Kidney (tissue), 22 donors: ENCODE measurements at places on chromosomes 6 and 20. TPM values are rescaled to one million over a fixed set of nuclear protein-coding genes. Genes with fewer than 3 reads are reported as not detected.
A peak's percentile ranks its signal among the peaks of the same experiment; 100 is the strongest.

The SLC25A27 gene
- 19.1 TPM for polyA plus RNA-seq

GRCh38 chr20:58890518-58891085 lies 38.1 kb downstream of the GNAS start:
- peak; percentile 91 for DNase-seq

The TMC2 gene
- not detected for polyA plus RNA-seq

- DNase-seq: no peak
Observed at GRCh38 chr6:164531736-164532135, 777.7 kb downstream of the C6orf118 start.

DNA sequence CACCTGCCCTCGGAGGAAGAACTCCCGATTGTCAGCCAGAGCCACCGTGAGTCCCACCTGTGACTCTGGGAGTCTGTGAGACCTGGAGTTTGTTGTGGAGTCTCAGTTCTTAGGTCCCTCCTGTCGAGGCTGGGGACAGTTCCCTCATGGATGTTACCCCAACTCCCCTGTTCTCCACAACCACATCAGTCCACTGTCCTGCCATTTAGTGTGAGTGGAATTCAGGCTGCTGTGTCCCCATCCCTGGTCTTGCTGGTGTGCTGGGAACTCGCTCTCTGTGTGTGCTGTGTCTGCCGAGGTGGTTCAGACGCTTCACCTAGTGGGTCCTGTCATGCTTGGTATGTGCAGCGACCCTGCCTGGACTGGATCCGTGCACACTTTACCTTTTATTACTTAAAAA lies 163.2 kb downstream of the DTNBP1 start:
- DNase-seq: no peak

GRCh38 chr20:37845241-37845681 lies 57.7 kb upstream of the VSTM2L start:
- no peak for DNase-seq

GRCh38 chr20:62835931-62836861 lies 19.3 kb downstream of the COL9A3 start:
- peak; percentile 73 for DNase-seq

- no peak for DNase-seq
Observed at GRCh38 chr20:21270806-21271205, 32.3 kb upstream of the XRN2 start.

- DNase-seq: no peak
Observed at GRCh38 chr6:119273272-119274196, 76.0 kb downstream of the MAN1A1 start.

The MAD2L1BP gene
- polyA plus RNA-seq: 31.0 TPM

The HLA-DPB1 gene
- polyA plus RNA-seq: 141 TPM

GRCh38 chr6:609905-610304 lies 47.0 kb downstream of the HUS1B start:
- no peak for DNase-seq

DNA sequence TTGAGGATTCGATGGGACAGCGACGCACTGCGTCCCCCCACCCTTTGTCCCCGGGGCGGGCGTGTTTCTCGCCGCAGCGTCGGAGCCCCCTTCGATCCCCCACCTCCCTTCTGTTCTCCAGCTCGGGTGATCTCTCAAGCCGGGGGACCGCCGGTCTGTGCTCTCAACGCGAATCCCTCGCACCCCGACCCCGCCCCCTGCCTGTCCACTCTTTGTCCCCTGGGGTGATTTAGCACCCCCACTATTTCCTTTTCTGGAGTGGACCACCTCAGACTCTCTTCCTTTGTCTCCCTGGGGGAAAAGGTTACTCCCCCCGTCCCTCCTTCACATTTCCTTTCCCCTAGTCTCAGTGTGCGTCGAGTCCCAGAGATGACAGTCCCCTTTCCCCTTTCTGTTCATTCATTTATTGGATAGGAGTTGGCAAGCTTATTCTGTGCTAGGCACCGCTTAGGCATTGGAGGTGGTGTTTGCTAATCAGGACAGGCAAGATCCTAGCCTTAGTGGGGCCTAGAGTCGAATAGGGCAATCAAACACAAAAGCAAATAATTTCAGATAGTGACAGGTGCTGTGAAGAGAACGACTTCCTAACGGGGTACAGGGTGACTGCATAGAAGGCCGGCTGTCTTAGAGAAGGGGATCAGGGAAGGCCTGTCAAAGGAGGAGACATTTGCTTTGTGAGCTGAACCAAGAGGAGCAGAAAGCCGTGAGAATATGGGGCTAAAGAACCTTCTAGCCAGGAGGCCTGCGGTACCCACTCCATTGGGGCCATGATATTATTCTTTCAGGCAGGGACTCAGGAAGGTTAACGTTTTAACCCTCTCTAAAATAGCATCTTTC lies 741 bp downstream of the PTPN1 start:
- DNase-seq: peak; percentile 76

- DNase-seq: no peak
Observed at GRCh38 chr20:20802328-20802727, 89.9 kb upstream of the RALGAPA2 start.

GRCh38 chr6:73308712-73309534 lies 45.2 kb downstream of the DPPA5 start:
- DNase-seq: no peak

The CNR1 gene
- 0.17 TPM for polyA plus RNA-seq

DNA sequence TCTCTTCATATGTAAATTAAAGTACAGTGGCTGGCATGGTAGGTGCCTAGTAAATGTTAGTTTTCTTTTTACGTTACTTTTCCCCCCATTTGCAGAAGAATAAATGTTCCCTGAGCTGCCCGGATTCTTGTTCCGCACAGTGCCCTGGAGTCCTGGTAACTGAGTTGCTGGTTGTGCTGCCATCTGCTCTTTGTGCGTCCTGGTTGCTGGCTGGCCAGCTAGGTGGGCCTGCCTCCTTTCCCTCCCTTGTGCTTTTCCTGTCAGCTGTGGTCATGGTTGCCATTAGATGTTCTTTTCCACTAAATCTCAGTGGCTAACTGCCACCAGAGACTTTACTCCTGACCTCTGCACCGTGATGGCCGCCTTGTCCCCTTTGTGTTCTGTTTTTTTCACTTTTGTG lies 28.6 kb downstream of the CEP43 start:
- DNase-seq: no peak

GRCh38 chr6:106381881-106382280 lies 21.4 kb downstream of the CRYBG1 start:
- no peak for DNase-seq

DNA sequence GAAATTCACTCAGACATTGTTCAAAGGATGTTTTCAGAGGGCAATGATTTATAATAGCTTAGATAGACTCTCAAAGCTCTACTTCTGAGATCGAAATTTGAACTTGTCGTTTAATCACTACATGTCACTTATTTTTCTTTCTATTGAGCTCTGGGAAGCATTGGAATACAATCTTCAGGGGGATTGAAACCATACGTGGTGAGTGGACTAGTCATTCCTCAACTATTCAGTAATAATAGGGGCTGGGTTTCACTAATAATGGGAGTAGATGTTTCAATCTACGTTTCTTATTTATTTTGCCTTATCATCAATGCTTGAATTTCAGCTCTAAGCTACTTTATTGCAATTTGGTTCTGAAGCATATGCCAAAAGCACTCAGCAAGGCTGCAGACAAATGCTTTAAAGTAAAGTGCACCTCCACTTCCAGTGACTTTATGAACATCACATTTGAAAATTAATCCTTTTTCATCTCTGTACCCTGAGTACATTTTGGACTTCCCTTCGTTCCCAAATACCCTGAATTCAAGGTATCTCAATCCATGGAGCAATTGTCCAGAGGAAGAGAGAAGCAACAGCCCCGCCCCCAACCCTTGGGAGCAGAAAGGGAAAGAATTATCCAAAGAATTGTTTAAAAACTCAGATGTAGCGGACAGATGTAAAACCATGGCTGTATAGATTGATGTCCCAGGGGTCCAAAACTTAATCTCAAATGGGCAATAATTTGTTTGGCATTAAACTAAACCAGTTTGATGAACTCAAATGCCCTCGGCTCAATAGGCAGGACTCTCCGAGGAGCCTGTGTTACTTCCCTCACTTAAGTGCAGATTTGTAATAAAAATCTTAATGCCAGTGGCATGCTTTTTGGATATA lies 68.1 kb downstream of the HFE start:
- DNase-seq: no peak

GRCh38 chr6:3159805-3160781 lies 2.7 kb upstream of the TUBB2A start:
- DNase-seq: no peak

- DNase-seq: no peak
Observed at GRCh38 chr6:121726596-121726995, 291.1 kb downstream of the GJA1 start.

DNA sequence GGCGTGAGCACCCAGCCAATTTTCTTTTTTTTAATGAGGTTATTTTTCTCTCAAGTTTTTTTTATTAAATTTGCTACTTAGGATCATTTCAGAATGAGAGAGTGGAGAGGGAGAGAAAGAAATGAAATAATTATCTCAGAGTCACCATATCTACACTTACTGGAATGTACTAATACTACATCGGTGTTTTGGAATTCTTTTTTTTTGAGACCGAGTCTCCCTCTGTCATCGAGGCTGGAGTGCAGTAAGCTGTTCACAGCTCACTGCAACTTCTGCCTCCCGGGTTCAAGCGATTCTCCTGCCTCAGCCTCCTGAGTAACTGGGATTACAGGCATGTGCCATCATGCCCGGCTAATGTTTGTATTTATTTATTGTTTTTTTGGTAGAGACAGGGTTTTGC lies 27.8 kb downstream of the ANKRD6 start:
- no peak for DNase-seq

The PCNA gene
- 48.2 TPM for polyA plus RNA-seq

The RAMACL gene
- polyA plus RNA-seq: not detected

DNA sequence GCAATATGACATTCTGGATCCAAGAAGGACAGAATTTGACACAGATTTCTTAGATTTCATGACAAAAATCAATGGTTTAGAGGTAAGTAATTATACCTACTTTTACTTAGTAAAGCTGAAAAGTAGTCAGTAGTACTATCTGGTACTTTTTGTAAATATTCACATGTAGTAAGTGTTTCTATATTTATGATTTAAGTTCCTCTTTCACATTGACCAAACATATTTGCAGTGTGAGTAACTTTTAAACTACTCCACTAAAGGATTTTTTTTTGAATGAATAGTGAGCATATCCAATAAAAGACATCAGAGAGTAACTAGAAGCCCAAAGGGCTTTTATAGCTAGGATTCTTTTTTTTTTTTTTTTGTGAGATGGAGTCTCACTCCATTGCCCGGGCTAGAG lies 60.8 kb downstream of the DNAH8 start:
- no peak for DNase-seq

The MAVS gene
- polyA plus RNA-seq: 10.0 TPM

DNA sequence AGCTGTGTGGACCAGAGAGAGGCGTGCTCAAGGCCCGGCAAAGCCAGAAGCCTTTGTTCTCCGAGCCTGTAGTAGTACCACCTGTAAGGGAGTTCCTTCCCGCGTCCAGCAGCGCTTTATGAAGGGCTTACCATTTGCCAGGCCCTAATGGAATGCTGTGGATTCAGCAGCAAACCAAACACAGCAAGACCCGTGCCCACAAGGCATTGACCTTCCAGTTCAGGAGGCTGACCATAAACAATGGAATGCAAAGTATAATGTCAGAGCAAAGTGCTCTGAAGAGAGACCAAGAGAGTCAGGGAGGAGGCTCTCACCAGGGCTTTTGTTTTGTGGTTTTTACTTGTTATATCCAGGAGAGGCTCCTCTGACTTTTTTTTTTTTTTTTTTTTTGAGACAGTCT lies 209.8 kb downstream of the ZMYND8 start:
- DNase-seq: no peak

The STX11 gene
- 2.0 TPM for polyA plus RNA-seq

- no peak for DNase-seq
Observed at GRCh38 chr20:23139524-23139923, 53.4 kb upstream of the CD93 start.

DNA sequence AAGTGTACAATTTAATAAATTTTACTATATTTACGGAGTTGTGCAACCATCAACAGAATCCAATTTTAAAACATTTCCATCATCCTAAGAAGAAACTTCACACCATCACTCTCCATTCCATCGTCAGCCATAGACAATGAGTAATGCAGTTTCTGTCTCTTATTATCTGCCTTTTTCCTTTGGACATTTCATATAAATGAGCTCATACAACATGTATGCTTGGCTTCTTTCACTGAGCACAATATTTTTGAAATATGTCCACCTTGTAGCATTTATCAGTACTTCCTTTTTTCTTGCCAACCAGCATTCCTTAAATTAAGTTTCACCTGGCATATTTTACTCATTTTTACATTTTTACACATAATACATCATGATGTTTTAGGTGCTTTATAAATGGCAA lies 22.7 kb upstream of the HIVEP1 start:
- no peak for DNase-seq

DNA sequence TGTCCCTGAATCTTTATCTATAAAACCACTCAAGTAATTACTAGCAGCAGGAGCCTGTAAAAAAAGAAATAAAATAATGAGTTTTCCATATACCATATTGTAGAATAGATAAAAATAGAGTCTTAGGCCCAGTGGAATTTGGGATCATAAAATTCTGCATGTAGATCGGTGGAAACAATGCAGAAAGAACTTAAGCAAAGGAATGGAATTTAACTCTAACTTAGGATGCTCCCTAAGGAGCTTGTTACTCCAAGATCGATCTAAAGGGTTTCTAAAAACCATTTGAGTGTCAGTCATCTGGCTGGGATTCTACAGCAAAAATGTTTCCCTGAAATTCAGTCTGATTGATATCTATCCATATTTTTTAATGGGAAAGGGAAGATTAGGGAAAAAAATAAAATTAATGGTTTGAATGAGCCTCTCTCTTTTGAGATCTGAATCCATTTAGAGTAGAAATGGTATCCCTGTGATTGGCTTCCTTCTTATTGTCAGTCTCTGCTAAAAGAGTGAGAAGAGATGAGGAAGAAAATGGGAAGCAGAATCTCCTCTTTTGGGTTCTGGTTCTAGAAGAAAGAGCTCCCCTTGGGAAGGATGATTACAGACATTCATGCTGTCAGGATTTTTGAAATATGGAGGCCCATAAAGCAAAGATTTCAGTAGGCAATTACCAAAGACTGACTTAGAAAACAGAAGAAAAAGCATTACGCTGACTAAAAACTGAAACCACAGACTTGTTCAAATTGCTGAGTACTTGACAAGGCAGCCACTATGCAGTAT lies 564.3 kb upstream of the MARCKS start:
- no peak for DNase-seq

DNA sequence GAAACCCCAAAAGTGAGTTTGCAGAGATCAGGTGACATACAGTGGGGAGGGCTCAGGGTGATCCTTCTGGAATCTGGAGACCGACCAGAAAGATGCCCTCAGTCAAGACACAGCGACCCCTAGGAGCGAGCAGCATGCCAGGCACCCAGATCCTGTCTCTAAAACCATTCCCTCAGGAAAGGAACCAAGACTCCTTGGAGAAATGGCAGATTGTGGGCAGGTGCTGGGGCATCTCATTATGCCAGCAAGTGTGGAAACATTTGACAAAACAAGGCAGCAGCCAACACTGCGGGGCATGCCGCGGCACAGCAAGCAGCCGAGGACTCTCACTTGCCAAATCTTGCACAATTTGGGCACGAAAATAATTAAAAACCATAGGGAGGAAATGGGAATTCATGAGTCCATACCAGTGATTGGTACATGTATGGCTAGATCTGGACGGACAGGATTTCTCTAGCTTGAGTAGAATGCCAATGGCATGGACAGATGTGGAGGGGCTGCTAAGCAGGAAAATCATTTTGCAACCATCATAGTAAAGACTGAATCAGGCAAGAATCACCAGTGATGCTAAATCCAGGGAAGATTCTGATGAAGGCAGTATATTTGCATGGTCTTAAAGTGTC lies 76.9 kb downstream of the GINS1 start:
- no peak for DNase-seq

- DNase-seq: peak; percentile 95
Observed at GRCh38 chr20:57351042-57351783, at the start of gene RAE1. Gene RAE1 (plus strand): TSS chr20:57351255. CDS start chr20:57354039, 2,784 bp downstream.

GRCh38 chr6:168884646-168885086 lies 369.0 kb downstream of the THBS2 start:
- peak; percentile 89 for DNase-seq

GRCh38 chr6:6005051-6006005 lies 1.4 kb downstream of the NRN1 start:
- no peak for DNase-seq
